Stimulated activated CD4-positive, alpha-beta T cell treated with anti-CD3 and anti-CD28 coated beads, Interleukin-1b, Interleukin-23, amount 100 ng/mL, for 1 hour (primary cell): ENCODE measurements at places on chromosomes 5 and 9.

DNA sequence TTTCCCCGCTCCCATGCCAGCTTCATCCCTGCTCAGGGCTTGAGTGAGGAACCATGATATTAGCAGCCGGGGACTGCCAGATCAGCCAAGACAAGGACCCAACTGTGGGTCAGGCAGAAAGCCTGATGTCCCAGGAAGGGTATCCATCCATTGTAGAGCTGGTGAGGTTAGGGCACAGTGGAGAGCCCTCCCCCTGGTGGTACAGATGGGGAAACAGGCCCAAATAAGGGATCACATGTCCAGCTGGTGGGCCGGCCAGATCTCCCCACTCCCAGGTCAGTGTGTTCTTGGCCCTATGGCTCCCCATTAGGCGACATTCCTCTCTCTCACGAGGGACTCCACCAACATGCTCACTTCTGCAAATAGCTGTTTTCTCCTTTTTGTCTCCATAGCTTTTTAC is 9.0 kb downstream of the CDX1 start:
- DNase-seq = no peak

GRCh38 chr5:146208916-146209522 is 5.6 kb downstream of the RBM27 start:
- no peak for DNase-seq

DNA sequence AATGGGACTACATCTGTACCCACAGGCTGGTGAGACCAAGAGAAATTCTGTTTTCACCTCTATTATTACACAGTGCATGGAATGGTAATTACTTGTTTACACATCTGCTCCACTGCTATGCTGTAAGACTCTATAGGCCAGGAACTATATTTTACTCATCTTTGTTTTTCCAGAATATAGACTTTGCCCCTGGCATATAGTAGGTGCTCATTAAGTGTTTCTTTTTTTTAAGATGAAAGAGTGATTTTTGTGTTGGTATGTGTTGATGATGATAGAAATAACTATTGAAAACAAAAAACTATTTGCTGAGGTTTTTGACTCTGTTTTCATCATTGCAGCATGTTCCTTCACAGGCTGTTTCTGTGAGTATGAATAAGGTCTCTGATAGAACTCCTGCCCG is 294.7 kb downstream of the CSNK1G3 start:
- DNase-seq = no peak

- DNase-seq = no peak
Measured at GRCh38 chr5:173317091-173317730, 11.0 kb downstream of the STC2 start.

DNA sequence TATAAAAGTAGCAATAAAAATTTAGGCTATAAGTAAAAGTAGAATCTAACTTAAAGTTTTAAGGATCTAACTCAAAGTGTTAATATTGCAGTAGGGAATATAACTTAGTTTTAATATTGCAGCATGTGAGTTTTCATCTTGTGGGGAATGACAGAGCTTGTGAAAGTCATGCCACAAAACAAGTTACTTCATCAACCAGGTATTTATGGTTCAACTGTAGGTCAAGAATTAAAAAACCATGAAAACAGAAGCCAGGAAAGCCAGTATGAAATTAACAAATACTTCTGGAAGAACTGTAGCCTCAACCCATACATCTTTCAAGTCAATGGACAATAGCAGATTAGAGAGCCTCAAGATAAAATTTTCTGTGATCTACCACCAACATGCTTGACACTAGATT is 19.0 kb downstream of the HMGCS1 start:
- no peak for DNase-seq
